ENCODE measurements at places on chromosomes 1 and 21.

DNA sequence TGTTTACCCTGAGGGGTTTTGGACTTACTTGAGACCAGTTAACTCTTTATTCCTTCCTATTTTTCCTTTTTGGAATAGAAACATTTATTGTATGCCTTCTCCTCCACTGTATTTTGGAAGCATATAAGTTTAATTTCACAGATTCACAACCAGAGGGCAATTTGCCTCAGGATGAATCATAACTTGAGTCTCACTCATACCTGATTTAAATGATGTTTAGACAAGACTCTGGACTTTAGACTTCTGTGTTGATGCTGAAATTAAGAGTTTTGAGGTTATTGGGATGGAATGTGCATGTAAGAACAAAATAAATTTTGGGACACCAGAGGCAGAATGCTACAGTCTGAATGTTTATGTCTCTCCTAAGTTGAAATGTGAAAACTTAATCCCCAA is 7.1 kb upstream of the ADAM30 start:
- DNase-seq = no peak

GRCh38 chr1:12069623-12070244 is 6.6 kb downstream of the TNFRSF8 start:
- DNase-seq = no peak

- DNase-seq = no peak
Observed at GRCh38 chr21:43292041-43292865, 123.4 kb downstream of the CRYAA start.

DNA sequence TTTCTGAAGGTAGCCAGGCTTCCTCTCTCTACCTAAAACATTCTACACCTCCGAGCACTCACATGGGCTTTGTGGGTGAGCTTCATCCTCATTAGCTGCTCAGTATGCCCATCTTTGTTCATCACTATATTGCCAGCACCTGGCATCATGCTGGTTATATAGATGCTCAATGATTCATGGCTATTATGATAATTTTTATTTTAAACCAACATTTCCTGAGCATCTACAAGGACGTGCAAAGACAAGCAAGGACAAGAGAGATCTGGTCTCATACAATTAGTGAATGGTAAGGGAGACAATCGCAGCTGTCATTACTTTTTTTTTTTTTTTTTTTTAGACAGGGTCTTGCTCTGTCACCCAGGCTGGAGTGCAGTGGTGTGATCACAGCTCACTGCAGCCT is 11.3 kb upstream of the QSOX1 start:
- no peak for DNase-seq

- DNase-seq = no peak
Observed at GRCh38 chr1:78277253-78277652, 213.5 kb upstream of the PTGFR start.

GRCh38 chr1:90092441-90092840 is 97.5 kb downstream of the ZNF326 start:
- no peak for DNase-seq

GRCh38 chr1:23004112-23004511 is 11.5 kb downstream of the TEX46 start:
- no peak for DNase-seq

GRCh38 chr1:42133809-42134526 is 19.2 kb upstream of the GUCA2B start:
- no peak for DNase-seq

DNA sequence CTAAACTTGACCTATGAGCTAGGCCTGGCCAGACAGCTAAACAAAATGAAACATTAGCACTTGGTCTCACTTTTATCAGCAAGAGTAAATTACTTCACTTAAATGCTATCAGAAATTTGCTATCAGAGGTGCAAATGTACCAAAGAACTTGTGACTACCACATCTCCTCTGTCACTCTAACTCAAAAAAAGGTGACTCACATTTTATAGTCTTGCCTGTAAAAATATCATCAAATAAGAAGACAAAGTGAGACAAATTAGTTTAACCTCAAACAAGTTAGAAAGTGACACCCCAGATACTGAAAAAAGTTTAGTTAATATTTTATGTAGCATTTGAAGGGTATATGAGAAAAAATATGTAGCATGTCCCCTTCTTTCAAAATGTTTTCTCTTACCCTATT is 76.9 kb downstream of the EPS15 start:
- no peak for DNase-seq

- DNase-seq = no peak
Observed at GRCh38 chr1:25003000-25003399, 72.9 kb upstream of the RUNX3 start.

DNA sequence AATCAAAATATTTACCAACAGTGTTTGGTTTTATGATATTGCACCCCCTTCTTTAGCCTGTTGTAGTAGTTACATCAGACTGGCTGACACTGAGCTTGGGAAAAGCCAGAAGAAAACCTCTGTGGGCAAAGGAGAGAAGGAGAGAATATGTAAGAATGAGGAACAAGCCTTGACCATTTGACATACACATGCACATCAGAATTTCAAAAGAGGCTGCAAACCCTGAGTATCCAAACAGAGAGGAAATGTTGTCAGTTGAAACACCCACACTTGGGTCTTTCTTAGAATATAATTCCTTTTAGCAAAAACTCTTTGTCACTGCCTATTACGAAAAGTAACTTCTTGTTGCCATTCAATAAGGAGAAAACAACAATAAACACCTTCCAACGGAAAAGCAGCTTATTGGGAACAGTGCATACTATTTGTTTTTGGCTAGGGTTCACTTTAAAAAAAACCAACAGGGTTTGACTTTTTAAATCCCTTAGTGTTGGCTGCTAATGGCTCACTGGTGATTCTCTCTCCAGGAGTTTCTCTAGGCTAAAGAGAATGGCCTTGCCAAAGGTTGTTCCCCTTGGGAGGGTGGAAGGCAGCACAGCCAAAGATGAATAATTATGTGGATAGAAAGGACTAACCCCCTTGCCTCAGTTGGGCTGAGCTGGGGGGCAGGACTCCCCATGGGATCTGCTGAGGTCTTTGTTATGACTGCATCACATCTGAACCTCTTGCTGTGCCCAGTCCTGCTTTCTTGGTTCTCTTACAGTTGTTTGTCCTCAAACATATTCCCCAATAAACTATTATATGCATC is 48.9 kb downstream of the GORAB start:
- DNase-seq = no peak

- DNase-seq = no peak
Observed at GRCh38 chr1:113751114-113751513, 8.2 kb downstream of the PHTF1 start.

DNA sequence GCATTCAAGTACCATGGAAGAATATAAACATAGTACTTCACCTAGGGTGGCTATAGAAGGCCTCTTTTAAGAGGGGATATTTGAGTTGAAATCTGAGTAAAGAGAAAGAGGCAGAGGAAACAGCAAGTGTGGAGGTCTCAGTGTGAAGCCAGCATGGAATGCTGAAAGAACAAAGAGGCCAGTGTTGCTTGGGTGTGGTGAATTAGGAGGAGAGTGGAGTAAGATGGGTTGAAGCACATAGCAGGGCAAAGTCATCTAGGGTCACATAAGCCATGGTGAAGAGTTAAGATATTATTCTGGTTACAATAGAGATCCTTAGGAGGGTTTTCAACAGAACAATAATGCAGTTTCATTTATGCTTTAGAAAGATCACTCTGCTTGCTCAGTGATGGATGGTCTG is 37.5 kb downstream of the C1orf141 start:
- DNase-seq = no peak

- no peak for DNase-seq
Observed at GRCh38 chr21:40714536-40714935, 132.4 kb downstream of the DSCAM start.

DNA sequence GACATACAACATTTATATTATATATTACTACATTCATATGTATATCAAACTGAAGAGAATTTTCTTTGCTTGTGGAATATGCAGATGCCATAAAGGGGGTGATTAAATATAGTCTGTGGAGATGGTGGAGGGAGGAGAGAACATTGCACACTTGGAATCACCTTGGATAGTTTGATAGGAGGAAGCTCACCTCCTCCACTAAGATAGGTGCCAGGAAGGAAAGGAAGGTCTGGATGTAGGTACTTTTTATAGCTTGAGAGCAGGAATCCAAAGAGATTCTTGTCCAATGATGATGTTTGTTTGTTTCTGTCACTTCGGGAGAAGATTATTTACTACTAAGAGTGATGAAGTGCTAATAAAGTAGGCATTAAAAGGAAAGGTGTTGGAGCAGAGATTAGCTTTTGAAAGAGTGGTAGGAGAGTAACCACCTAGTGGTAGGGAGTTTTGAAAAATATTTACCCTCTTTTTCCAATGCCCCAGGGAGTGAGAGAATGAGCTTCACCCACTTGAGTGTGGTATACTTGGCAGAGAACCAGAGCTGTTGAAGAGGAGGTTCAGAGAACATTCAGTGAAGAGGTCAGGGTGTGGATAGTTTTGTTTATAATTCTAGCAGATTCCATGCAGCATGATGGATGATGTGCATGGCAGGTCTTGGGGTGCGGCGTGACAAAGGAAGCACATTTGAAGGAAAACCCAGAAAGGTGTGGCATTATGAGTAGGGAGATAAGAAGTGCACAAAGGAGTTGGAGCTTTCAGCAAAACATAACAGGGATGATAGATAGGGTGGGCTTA is 145.0 kb downstream of the PATJ start:
- no peak for DNase-seq

Measured in activated naive CD4-positive, alpha-beta T cell (primary cell).